HuH-7.5 (cell line): ENCODE measurements at places on chromosomes 2 and 18.

DNA sequence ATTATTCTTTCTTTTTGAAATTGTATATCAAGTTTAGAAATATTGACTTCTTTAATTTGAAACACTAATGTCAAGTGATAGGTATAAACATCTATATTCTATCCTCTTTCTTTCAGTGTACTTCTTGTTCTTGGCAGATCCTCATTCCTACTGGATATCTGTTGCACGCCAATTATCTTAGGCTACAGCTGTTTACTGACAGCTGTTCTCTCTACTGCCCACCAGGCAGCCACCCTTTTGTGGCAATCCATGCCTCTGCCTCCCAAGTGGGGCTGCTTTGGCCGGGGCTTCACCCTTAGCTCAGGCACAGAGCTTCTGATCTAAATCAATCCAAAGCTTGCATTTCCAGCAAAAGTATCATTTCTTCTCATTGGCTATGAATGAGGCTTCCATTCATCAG is 50.6 kb upstream of the ITSN2 start:
- DNase-seq: no peak

- DNase-seq: no peak
These were observed 56.0 kb upstream of the NFU1 start for GRCh38 chr2:69493268-69493667.

GRCh38 chr2:36511858-36512603 is 85.9 kb downstream of the FEZ2 start:
- DNase-seq: no peak

- no peak for DNase-seq
These were observed 20.1 kb upstream of the C2orf72 start for GRCh38 chr2:231017231-231017598.

GRCh38 chr2:204110338-204110741 is 173.8 kb downstream of the ICOS start:
- no peak for DNase-seq

DNA sequence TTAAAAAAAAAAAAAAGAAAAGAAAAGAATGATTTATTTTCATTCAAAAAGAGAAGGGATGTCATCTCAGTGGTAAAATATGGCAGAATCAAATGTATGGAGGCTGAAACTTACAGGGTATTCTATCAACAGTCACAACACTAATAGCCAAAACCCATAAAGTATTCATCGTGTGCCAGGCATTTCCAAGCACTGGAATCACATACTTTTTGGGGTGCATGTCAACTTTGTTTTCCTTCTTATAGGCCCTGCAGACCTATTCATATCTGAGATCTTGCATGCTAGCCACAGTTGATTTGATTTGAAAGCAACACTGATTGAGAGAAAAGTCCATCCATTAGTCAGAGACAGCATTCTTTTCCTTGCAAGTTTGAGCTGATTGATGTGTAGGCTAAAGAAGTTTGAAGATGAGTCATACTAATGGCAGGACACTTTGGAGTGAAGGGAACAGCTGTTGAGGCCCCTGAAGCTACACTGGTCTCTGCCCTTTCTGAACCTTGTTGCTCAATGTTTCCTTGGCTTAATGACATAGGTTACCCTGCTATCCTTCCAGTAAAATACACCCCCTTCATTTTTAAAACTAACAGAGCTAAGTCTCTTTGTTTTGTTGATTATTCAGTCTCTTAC is 22.0 kb downstream of the KATNAL2 start:
- no peak for DNase-seq

- DNase-seq: no peak
These were observed 773.7 kb downstream of the TSN start for GRCh38 chr2:122528958-122529705.

DNA sequence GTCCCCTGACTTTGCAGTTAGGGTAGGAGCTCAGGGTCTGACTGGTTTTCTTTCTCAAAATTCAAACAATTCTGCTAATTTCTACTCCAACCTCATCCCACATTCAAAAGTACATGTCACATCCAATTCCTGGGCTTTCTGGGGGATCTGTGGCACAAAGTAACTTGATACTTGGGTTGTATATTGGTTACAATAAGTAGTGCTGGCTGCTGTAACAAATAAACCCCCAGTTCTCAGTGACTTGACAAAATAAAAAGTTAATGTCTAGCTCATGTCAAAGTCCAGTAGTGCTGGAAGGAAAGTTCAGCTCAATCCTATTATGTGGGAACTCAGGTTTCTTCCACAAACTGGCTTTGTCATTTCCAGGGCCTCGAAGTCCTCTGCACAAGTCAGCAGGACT is 23.1 kb downstream of the LGALSL start:
- DNase-seq: no peak

DNA sequence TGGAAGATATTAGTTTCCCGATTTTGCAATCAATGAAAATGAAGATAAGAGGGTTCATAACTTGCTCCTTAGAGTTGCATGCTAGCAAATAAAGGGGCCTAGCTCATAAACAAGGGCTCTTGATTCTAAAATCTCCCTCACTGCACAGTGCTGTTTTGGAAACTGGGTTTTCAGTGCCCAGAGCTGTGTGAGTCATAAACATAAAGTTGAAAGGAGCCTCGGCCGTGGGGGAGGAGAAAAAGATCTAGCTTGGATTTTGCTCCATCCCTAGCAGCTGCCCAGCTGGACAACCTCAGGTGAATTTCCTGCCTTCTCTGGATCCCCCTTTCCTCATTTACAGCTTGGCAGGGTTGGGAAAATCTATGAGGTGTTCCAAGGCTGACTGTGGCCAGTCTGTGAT is 42.5 kb downstream of the LYPD1 start:
- DNase-seq: no peak

DNA sequence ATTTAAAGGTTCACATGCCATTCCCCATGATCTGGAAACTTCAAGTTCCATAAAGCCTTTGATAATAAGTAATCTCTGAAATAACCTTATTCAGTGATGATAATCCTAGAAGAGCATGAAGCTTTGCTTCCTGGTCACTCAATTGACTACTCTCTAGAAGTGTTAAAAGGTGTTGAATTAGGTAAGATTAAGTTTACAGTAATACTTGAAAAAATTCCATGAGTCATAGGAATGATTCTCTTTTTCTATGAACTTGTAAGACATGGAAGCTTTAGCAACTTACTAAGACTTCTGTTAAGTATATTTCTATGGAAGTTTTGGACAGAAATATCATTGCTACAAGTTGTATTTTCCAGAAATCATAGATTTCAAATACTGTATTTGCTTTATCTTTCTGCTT is 100.6 kb downstream of the MYO1B start:
- DNase-seq: no peak

DNA sequence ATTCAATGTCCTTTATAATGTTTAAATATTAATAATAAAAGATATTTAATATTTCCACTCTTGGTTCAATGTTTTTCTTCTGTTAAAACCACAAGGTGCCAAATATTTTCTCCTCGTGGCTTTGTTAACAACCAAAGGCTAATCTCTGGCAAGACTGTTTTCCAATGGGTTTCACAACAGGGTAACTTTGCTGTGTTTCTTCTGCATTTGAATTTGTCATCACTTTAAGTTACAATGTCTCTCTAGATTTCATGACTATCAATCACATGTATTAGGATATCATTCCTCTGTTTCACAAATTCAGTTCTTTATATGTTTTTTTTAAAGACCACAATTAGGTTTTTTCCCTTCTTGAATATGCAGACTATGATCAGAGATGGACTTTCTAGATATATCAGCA is 469.8 kb upstream of the ACVR2A start:
- no peak for DNase-seq

DNA sequence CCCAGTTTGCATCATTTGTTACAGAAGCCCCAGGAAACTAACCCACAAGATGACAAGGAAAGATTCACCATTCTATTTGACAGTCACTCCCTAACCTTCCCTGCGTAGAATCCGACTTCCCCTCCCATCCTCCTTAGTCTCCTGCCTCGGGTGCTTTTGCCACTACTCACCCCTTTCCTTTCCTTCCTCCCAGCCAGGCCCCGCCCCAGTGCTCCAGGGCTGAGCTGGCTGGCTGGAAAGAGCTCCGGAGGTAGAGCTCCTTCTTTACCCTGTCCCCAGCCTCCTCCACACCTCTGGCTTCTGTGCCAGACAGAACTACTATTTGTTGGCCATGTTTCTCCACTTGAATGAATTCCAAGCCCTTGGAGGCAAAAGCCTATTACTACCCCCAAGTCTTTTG is 317.6 kb upstream of the NCKAP5 start:
- DNase-seq: no peak

DNA sequence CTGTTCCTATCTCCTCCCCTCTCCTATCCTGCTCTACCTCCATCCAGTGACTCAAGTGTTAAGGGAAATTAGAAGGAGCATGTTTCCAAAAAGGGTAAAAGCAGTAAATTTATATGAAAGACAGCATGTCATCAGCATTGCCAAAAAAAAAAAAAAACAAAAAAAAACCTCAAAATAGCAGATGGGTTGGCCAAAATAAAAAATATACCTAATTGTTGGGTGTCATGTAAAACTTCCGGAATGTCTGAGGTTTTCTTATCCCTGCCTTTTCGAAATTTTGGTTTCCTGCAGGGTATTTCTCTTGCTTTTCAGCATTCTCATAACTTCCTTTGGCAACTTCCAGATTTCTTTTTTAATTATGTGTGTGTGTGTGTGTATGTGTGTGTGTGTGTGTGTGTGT is 241.6 kb upstream of the FN1 start:
- DNase-seq: no peak

- DNase-seq: no peak
These were observed 162.4 kb downstream of the ZNF521 start for GRCh38 chr18:25189391-25190185.

- no peak for DNase-seq
These were observed 65.7 kb downstream of the FMNL2 start for GRCh38 chr2:152400607-152401214.

DNA sequence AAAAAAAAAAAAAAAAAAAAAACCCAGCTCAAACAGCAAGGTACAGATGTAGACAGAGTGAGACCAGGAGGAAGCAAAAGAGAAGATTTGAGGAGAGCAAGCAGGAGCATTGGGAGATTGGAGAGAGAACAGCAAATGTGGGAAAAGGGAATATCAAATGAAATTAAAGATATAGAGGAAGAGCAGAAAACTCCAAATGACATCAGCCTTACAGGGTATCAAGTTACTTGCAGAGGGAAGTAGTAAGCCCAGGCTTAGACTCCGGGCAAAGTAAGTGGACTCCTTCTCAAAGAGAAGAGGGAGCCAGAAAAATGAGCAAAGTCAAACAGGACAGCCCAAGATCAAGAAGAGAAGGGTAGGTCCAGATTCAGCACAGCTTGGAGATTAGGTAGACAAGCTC is 93.3 kb upstream of the PPP1CB start:
- no peak for DNase-seq

- no peak for DNase-seq
These were observed 10.0 kb upstream of the RIT2 start for GRCh38 chr18:43125471-43125870.
